Stimulated activated CD4-positive, alpha-beta T cell treated with anti-CD3 and anti-CD28 coated beads, Interleukin-1b, Interleukin-23, amount 100 ng/mL, for 1 hour (primary cell): ENCODE measurements at places on chromosomes 3 and 15.

DNA sequence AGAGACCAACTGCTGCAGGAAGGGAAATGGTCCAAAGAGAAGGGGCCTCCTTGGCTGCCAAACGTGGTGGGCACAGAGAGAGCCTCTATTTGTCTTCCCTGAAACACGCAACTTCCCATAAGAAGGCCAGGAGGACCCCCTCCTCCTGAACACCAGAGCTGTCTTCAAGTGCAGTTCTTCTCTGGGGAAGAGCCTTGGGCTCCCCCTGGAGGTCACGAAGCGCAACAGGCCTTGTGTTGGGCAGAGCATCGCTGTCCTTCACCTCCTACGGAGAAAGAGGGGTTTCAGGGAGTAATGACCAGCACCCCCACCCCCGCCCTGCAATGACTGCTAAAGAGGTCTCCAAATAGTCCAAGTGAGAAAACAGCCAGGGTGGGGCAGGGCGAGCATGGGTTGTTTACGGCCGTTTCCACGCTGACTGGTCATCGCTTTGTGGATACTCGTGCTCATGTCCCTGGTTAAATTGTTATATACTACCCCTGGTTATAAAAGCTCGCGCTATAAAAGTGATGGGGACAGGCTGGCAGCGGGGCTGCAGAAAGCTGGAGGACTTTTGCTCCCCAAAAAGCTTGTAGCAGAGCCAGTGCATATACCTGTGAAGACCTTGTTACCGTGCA lies 397.5 kb upstream of the ATP10A start:
- no peak for DNase-seq

GRCh38 chr3:170002231-170002630 lies 35.6 kb upstream of the GPR160 start:
- no peak for DNase-seq

DNA sequence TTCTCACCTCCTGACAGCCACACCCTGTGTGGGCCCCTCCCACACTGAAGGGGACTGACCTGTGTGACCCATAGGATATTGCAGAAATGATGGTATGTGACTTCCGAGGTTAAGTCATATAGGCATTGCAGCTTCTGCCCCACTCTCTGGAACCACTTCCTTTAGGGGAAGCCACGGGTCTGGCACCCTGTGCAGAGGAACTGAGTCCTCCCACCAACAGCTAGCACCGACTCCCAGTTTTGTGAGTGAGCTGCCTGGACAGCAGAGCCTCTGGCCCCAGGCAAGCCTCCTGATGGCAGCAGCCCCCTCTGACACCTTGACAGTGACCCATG lies 24.6 kb upstream of the SLC6A6 start:
- DNase-seq, result no peak

DNA sequence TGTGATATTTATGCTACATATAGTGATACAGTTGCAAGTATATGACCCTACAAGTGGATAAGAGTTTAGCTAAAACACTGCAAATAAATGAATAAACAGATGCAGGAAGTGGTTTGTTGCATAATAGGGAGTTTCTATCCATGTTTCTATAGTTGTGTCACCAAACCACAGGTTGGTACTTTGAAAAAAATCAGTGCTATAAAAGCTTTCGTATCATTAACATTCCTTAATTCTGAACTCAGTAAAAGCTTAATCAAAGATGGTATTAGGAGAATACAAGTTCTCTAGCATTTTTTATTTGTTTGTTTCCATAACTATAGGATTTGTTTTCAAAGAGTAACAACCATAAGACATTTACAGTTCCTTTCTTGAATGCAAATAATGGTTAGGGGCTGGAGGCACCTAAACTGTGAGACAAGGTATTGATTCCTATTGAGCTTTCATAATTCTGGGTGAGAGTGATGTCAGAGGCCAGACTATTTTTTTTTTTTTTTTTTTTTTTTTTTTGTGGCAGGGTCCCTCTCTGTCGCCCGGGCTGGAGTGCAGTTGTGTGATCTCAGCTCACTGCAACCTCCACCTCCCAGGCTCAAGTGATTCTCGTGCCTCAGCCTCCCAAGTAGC lies 29.6 kb downstream of the CPOX start:
- no peak for DNase-seq

GRCh38 chr15:55959744-55960447 lies 33.5 kb downstream of the NEDD4 start:
- no peak for DNase-seq

DNA sequence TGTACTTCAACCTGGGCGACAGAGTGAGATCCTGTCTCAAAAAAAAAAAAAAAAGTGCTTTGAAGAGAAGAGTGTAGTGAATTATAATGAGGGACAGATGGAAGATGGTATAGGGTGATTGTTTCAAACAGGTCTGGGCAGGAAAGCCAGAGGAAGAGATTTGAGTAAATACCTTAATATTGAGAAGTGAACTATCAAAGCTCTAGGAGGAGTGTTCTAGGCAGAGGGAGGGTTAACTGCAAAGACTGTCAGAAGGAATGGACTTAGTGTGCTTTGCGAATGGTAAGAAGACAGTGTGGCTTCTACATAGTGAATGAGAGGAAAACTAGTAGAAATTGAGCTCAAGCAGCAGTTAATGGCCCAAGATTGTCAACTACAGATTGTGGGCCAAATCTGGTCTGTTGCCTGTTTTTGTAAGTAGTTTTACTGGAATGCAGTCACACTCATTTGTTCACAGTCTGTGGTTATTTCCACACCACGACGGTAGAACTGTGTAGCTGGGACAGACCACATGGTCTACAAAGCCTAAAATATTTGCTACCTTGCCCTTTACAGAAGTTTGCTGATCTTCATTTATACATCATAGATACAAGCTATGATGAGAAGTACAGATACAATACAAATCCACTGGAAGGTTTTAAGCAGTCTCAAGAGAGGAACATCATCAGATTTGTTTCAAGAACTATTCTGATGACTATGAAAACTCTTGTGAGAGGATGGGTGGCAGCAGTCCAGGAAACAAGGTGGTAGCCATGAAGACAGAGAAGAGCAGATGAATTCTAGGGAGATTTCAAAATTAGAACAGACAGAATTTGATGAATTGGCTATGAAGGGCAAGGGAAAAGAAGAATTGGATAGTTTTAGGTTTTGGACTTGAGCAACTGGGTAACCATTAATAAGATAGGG lies 16.5 kb upstream of the USP50 start:
- DNase-seq, result no peak
